ENCODE measurements at places on chromosomes 2 and 18. TPM values are rescaled to one million over a fixed set of nuclear protein-coding genes. Genes with fewer than 3 reads are reported as not detected.
A peak's percentile ranks its signal among the peaks of the same experiment; 100 is the strongest.

GRCh38 chr18:39389800-39390379 lies 1824.3 kb upstream of the CELF4 start:
- no peak for DNase-seq

GRCh38 chr18:21820033-21820810 lies 79.6 kb downstream of the MIB1 start:
- no peak for DNase-seq

GRCh38 chr2:7860693-7861092 lies 821.2 kb upstream of the ID2 start:
- DNase-seq, result no peak

GRCh38 chr18:41038071-41038470 lies 917.0 kb upstream of the PIK3C3 start:
- DNase-seq, result no peak

GRCh38 chr18:24704946-24705630 lies 244.7 kb downstream of the HRH4 start:
- DNase-seq, result no peak

GRCh38 chr2:39688181-39688580 lies 22.5 kb downstream of the TMEM178A start:
- DNase-seq, result no peak

GRCh38 chr2:71702971-71703898 lies 249.9 kb downstream of the DYSF start:
- DNase-seq, result no peak

DNA sequence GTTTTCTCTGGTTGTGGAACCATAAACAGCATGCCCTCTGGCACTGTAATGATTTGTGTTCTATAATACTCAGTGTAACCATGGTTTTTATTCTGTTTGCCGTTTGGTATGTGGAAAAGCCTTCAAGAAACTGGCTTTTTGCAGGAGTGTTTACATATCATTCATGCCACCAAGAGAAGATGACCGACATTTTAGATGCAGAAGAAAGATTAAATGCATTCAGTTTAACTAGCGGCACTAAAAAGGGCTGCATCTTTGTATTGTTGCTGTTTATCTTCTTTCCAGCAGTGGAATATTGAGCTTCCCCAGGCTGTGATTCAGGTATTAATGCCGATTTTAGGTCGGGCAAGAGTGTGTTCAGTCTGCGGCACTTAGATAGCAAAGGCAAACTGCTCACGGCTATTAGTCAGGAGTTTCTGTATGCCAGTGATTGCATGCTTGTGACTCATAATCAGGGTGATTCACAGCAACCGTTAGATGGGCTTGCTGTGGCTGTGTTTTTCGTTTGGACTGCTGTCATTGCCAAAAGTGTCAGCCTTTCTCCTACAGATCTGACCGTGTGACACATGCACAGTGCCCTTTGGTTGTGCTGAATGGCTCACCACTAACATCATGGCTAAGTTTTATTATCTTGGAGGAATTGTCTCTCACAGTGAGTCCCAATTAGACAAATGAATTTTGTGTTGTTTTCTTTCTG lies 479.7 kb downstream of the PARD3B start:
- peak; percentile 82 for DNase-seq

- no peak for DNase-seq
Observed at GRCh38 chr2:130869441-130870160, 32.9 kb downstream of the ARHGEF4 start.

DNA sequence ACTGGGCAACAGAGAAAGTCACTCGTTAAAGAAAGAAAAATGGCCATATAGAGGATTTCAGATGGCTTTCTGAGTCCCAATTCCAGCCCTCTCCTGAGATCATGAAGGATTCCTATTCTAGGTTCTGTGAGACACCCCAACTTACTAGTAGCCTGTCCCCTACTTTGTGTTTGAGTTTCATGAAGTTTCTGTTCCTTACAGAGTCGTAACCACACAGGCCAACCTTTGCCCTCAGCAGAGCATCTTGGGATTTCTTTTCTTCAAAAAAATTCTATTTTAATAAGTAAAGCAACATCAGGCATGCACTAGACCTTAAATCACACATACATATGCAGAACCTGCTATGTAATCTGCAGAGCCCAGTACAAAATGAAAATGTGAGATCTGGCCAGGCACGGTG lies 30.4 kb downstream of the TMEM247 start:
- DNase-seq, result no peak

DNA sequence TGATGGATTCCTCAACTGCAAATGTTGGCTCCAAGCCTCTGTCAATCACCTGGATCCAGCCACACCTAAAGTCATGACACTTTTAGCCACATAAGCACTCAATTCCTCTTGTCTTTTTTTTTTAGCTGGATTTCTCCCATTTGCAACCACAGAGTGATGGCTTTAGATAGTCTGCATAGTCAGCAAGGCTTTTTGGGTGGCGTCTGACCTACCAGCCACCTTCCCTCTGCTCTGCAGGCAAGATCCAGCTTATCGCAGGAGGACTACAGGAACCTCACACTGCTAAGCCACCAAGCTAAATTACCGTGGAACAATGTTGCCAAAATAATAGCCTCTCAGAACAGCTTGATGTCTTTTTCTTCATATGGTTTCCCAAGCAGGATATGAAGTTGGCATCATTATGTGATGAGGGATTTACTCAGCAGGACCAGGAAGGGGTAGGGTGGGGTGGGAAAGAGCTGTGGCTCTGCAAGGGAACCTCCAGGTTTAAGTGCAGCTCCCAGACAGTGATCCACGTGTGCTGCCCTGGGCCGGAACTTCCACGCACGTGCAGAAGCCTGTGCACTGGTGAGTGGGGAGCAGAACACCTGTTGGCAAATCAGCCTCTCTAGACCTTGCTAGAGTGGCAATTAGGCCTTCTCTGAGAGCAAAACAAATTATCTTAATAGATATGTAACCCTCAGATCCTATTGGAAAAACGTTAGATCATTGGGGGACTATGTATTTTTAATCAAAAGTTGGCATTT lies 170.6 kb upstream of the NCK2 start:
- no peak for DNase-seq

DNA sequence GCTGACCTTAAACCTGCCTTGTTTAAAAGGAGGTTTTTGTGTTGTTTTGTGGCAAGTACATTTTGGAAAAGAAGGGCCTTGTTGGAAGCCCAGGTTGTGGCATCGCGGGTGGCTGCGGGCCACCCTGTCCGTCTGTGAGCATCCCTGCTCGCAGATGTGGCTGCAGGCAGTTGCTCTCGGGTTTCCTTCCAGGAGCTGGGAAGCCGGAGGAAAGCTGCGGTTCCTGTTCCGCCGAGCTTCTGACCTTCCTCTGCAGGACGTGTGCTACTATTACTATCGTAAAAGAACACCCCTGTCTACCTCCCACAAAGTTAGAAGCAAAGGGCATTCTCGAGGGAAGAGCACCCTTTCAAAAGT lies 766 bp downstream of the MFF start:
- no peak for DNase-seq

GRCh38 chr2:238114851-238115660 lies 14.9 kb downstream of the ESPNL start:
- no peak for DNase-seq

UGT1A8 gene
- not detected for total RNA-seq

DNA sequence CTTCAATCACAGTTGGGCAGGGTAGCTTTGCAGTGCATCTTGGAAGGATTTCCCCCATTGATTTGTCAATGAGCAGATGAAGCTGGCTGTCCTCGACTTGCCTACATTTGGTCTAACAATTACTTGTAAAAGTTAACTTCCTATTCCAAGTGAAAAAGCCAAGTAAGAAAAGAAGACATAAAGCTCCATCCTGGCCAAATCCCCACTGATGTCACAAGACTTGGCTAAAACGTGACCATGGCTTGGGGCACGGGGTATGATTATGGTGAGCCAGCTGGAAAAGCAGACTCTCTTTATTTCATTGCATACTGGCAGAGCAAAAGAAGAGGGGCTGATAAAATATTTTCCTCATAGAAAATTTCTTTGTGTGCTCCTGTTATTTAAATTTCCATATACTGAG lies 25.4 kb upstream of the PID1 start:
- no peak for DNase-seq

DNA sequence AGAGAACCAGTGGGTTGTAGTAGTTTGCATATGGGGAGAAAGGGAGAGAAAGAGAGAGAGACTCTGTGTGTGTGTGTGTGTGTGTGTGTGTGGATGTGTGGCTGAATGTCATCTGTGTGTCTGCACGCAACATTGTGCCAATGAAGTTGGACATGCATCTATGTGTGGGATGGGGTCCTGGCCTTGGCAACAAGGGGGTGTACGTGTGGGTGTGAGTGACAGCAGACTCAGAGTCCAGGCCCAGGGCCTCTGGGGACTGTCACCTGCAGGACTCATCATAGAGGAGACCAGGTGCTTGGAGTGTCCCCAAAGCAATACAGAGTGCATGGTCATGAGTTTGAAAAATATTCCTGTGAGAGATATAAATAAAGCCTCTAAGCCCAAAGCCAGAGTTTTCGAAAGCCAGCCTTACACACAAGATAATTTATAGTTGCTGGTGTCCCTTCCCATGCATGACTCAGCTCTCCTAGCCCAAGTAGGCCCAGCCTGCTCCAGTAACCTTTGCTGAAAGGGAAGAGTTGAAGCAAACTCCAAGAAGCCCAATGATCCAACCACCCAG lies 59.9 kb downstream of the TNP1 start:
- DNase-seq, result no peak

ADD2 gene
- 2.6 TPM for total RNA-seq

- no peak for DNase-seq
Observed at GRCh38 chr2:234708091-234708683, 211.3 kb upstream of the ARL4C start.

Measured in pulmonary artery endothelial cell (primary cell).